ENCODE measurements at places on chromosomes 7 and 10. TPM values are rescaled to one million over a fixed set of nuclear protein-coding genes. Genes with fewer than 3 reads are reported as not detected.

PNLIPRP2 gene
- not detected for total RNA-seq

UCMA gene
- not detected for total RNA-seq

OR2A1 gene
- not detected for total RNA-seq

WNT2 gene
- total RNA-seq = not detected

PNLIPRP3 gene
- total RNA-seq = not detected

STN1 gene
- total RNA-seq = 38.6 TPM

DNA sequence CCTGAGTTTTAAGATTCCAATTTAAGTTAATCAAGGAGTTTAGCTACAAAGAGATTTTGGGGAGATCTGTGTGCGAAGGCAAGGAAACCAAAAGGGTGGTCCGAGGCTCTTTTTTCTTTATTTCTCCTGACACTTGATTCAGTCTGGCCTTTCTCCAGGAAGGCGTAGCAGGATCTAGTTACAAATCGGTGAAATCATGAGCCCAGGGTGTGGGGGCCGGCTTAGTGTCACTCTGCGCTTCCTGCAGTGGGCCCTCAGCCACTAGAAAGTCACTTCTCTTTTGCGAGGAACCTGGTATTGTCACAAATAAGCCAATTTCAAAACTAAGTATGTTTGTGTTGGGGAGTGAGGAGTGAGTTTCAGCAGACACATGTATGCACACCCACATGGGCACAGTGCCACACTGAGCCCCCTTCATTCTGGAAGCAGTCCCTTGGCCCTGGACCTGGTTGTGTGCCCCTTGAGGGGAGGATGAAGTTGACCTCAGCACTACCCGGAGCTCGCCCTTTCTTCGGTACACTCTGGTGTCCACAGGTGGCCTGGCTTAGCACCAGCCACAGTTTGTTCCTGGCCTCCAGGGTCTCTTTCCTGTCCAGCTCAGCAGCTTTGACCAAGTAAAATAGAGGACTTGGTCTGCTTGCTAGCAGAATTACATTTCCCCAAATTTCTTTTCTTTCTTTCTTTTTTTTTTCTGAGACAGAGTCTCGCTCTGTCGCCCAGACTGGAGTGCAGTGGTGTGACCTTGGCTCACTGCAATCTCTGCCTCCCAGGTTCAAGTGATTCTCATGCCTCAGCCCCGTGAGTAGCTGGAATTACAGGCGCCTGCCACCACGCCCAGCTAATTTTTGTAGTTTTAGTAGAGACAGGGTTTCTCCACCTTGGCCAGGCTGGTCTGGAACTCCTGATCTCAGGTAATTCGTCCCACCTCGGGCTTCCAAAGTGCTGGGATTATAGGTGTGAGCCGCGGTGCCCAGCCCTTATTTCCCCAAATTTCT, 84.0 kb upstream of the BTBD16 start:
- no peak for DNase-seq

DNA sequence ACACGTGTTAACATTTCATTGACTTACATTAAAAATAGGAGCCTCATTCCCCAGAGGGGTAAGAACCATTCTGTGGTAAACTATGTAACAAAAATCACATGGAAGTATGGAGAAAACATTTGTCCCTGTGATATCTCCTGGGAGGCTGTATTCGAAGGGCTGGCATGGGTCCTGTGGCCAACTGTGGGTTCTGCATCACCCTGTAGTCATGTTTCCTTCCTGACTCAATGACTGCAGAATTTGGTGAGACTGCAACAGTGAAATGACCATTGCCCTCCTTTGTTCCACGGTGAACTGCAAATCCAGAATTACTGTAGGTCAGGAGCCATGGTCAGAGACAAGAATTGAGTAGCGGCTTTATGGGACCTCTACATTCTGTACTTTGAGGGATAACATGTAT, 3.6 kb upstream of the ZEB1 start:
- no peak for DNase-seq

DNA sequence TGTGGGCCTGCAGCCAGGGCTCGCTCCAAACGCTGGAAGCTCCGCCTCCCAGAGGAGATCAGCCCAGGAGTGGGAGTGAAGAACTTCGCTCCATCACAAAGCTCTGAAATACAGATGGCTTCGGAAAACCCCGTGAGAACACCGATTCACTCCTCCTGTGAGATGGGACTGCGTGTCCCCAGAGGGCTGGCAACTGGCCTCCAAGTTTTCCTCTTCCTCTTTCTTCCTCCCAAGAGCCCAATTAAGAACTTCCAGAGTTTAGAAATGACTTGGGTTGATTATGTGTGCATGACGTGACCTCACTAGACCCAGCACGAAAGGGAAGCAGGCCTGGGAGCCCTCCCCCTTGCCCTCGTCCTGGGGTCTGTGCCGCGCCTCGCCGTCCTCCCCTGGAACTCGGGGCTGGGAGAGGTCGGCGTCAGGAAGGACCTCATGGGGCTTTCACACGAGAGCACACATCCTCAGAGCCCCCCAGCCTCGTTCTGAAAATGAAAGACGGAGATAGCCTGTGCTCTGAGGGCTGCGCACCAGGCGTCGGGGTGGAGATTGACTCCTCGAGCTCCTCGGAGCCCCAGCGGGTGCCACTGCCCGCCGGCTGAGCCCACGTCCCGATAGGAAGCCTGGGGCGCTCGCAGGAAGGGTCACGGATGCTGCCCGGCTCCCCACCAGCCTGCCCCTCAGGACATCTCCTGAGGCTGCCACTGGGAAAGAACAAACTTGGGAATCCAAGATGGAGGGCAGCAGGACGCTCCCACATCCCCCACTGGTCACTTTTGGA, 37.8 kb downstream of the PTPRN2 start:
- DNase-seq = no peak

- no peak for DNase-seq
These were observed 1288.5 kb downstream of the GATA3 start for GRCh38 chr10:9342885-9343570.

DNA sequence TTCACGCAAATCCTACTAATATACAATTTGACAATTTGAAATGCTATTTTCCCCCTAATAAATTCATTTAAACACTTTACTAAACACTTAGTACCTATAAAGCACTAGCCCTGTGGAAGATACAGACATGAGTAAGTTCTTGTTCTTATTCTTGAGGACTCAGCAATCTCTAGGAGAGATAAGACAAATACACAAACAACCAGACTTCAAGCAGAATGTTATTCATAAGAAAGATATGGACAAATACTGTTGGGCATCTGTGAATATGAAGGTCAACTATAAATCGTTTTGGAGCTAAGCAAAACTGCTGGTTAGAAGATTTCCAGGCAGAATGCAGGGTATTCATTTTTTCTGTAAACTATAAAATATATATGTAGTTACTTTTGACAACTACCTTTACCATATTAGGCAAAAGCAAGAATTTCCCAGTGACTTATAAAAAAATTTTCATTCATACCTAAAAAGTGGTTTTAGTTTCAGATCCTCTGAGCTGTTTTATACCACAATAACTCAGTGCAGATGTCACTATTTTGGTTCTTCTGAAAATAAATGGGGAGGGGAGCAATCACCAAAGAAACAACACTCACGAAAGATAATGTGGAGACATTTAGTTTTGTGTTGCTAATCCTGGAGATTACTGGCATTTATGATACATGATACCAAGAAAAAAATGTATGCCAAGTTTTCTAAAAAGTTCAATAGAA, 3.8 kb downstream of the VPS41 start:
- DNase-seq = no peak

- DNase-seq = no peak
These were observed 47.3 kb upstream of the CPN1 start for GRCh38 chr10:100128951-100129350.

- no peak for DNase-seq
These were observed 175.8 kb downstream of the SH2D4B start for GRCh38 chr10:80713398-80713928.

- peak; percentile 82 for DNase-seq
These were observed 45.0 kb downstream of the ZCCHC24 start for GRCh38 chr10:79400146-79401004.

- no peak for DNase-seq
These were observed 236.7 kb upstream of the KLF14 start for GRCh38 chr7:130970696-130971095.

DNA sequence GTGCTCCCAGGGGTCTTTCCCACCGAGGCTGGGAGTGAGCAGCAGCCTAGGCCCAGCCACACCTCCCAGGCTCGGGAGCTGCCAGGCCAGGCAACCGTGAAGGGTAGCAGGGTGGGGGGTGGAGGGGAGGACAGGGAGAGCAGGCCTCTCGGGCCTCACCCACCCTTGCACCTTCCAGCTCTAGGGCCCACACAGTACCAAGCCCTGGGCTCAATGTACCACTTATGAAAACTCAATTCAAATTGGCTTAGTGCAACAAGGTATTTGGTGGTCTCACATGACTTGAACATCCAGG, 127.4 kb downstream of the FAM53B start:
- DNase-seq = no peak

GRCh38 chr10:10845826-10846503, 171.7 kb upstream of the CELF2 start:
- DNase-seq = no peak

DNA sequence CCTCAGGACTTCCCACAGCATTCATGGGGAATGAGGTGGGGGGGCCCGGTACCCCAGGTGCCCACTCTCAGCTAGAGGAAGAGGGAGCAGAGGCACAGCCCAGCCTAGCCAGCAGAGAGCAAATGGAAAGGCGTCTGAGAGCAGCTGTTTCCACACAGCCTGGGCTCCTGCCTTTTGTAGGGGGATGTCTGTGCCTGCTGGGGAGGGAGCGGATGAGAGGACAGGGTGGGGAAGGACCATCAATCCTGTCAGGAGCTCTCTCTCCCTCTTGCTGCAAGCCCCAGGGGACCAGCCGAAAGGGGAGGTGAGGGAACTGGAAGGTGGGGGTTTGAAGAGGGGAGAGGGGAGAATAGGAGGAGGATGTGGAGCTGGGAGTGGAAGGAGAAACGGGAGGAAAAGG, at the start of gene PKD2L1:
Gene PKD2L1, minus strand, starts transcription at position 150 of the 400 bp plus-strand sequence. Its CDS starts 125 bp downstream, at position 25.
- DNase-seq = no peak

GRCh38 chr7:80231707-80232106, 97.1 kb downstream of the GNAI1 start:
- no peak for DNase-seq

DNA sequence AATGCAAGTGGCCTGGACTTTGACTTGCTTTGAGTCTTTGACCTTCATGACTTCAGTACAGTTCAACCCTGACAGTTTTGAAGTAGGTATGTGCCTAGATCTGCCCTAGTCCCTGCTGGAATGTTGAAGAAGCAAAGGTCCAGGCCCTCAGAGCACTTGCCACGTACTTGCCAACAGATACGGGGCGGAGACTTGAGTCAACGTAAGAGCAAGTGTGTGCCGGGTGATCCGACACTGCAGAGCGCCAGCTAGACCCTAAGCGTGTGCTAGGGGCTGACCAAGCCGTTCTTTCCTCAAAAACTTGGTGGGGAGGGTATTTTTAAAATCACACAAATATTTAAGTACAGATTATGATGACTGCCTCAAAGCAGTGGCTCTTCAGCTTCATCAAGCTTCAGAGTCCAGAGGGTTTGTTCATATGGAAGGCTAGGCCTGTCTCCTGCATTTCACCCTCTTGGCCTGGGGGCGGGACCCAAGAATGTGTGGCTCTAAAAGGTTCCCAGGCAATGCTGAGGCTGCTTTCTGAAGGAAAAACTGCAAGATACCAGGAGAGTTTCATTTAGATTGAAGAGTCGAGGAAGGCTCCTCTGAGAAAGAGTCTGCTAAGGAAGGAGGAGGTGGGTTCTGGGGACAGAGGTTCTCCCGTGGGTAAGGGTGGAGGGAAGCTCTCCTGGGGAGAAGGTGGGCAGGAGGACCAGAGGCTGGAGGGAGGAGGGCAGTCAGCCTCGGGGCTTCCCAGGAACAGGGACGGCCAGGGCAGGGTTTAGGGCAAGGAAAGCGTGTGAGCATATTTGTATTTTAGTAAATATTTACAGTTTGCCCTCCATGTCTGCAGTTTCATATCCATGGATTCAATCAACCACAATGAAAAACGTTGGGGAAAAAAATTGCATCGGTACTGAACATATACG, 160.3 kb downstream of the EGFR start:
- DNase-seq = no peak

- no peak for DNase-seq
These were observed 34.1 kb downstream of the EGFR start for GRCh38 chr7:55052741-55053427.

GRCh38 chr10:133267829-133268228, 8.8 kb downstream of the ADAM8 start:
- no peak for DNase-seq
